ENCODE measurements at places on chromosomes 13 and 19. TPM values are rescaled to one million over a fixed set of nuclear protein-coding genes. Genes with fewer than 3 reads are reported as not detected.

DNA sequence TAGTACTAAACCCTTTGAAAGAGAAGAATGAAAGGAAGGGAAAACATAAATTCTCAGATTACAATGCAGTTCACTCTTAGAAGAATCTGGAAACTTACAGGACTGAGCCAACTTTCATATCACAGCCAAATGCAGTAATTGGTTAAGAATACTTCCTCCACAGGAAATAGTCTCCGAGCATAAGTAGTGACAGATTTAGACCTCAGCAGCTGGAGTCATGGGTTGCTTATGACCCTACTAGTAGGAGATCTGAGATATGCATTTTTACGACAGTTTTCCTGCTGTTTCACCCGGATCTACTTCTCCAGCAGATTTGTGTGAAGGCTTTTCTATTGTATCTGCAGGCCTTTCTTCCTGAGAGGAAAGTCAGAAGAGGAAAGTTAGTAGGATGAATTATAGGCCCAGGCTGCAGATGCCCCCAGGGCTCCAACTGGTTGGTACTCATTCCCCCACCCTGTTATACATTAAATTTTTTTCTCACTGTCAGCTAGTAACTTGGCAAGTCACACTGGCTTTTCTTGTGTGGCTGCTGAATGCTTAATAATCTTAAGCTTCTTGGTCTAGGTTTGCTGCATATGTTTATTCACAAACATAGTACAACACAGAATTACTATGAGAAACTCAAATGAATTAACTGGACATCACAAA lies 1241.5 kb upstream of the MIR17HG start:
- DNase-seq, result no peak

- DNase-seq, result no peak
Observed at GRCh38 chr19:39479916-39480315, 722 bp upstream of the TIMM50 start.

GRCh38 chr19:44839276-44839675 lies 6.8 kb upstream of the NECTIN2 start:
- DNase-seq, result no peak

- DNase-seq, result peak; percentile 43
Observed at GRCh38 chr19:19627621-19628500, at the start of gene LPAR2. LPAR2 (minus strand) TSS chr19:19628220; CDS start chr19:19627275, 945 bp downstream.

GRCh38 chr19:4083677-4084546 lies 17.2 kb upstream of the ZBTB7A start:
- DNase-seq, result no peak

DNA sequence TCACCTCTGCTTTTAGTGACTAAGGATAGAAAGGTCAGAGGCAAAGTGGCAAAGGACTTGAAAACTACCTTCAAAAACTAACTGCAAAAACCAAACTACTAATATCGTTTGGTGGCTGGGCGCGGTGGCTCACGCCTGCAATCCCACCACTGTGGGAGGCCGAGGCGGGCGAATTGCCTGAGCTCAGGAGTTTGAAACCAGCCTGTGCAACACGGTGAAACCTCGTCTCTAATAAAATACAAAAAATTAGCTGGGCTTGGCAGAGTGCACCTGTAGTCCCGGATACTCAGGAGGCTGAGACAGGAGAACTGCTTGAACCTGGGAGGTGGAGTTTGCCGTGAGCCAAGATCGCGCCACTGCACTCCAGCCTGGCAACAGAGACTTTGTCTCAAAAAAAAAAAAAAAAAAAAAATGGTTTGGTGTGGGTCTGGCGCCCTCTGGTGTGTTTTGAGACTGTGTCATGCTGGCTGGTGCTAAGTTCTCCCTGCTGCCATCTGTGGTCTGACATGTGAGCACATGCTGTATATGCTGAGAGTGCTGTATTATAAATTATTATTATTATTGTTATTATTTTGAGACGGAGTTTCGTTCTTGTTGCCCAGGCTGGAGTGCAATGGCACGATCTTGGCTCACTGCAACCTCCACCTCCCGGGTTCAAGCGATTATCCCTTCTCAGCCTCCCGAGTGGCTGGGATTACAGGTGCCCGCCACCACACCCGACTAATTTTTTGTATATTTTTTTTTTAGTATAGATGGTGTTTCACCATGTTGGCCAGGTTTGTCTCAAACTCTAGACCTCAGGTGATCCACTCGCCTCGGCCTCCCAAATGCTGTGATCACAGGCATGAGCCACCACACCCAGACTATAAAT lies 36.0 kb upstream of the RNF17 start:
- DNase-seq, result peak; percentile 54

DNA sequence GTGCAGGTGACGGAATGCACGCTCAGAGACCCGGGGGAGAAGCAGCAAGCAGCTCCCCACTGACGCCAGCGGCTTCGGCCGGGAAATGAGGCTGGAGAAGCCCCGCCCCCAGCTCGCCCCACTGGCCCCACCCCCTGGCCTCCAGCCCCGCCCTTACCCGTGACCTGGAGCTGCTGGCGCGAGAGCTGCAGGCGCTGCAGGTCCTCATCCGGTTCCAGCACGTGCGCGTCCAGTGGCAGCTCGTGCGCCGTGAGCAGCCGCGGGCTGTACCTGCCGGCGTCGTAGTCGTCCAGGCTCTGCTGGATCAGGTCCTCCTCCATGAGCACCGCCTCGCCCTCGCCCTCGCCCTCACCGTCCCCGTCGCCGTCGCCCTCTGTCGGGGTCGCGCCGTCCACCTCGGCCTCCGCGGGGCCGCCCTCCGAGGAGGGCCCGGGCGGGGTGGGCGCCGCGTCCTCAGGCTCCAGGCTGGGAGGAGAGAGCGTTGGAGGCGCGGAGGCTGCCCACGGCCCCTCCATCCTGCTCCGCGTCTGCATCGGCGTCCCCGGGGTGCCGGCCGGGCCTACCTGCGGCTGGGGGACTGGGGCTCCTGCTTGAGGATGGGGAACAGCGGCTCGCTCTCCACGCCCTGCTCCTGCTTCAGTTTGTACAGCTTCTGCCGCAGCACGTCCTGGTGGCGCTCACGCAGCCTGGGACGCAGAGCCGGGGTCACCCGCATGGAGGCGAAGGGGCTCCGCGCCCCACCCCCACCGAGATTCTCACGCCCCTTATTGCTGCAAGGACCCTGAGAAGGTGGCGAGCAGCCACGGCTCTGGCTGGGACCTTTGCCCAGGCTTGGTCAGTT lies 6.4 kb upstream of the TBXA2R start:
- DNase-seq, result no peak

DNA sequence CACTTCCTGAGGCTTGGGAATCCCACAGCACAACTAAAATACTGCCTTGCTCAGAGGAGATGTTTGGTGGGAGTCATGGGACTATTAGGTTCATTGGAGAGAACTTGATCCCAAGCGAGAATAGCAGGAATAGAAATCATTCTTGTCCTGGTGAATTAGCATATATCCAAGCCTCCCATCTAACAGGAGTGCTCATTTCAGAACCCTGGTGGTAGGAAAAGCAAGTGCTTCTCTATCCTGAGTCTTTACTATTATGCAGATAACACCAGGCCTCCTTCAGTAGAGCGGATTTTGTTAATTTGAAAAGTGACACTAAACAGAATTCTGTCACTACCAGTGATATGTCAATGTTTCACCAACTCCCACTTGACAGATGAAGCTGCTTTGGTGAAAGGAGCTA lies 199.5 kb downstream of the ATP8A2 start:
- no peak for DNase-seq

GRCh38 chr13:102913914-102914313 lies 68.1 kb downstream of the ERCC5 start:
- DNase-seq, result no peak

- no peak for DNase-seq
Observed at GRCh38 chr13:90696656-90697055, 650.8 kb upstream of the MIR17HG start.

- no peak for DNase-seq
Observed at GRCh38 chr19:6378486-6378885, 2.8 kb upstream of the PSPN start.

Gene GADD45GIP1
- 26.4 TPM for total RNA-seq

Gene GRIN3B
- total RNA-seq, result not detected

Measured in neural crest cell (in vitro differentiated cells).